NCI-H748 treated with DMSO at 0.1 percent for 48 hours (cell line): ENCODE measurements at places on chromosomes 3 and 15.

DNA sequence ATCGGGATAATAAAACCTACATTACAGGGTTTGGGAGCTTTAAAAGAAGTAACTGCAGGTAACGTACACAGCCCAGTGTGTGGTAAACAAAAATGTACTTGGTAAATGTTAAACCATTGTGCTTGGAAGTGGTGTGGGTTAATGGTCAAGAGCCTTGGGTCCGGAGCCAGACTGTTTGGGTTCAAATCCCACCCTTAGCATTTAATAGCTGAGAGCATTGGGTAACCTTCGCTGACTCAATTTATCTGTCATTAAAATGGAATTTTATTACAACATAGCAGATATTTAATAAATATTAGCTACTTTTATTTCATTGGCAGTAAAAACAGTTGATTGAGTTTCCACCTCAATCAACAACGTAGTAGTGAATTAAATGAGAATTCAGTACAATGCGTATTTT is 1.5 kb downstream of the FSTL1 start:
- DNase-seq = no peak

GRCh38 chr3:174330303-174330702 is 528.8 kb upstream of the NAALADL2 start:
- DNase-seq = no peak

DNA sequence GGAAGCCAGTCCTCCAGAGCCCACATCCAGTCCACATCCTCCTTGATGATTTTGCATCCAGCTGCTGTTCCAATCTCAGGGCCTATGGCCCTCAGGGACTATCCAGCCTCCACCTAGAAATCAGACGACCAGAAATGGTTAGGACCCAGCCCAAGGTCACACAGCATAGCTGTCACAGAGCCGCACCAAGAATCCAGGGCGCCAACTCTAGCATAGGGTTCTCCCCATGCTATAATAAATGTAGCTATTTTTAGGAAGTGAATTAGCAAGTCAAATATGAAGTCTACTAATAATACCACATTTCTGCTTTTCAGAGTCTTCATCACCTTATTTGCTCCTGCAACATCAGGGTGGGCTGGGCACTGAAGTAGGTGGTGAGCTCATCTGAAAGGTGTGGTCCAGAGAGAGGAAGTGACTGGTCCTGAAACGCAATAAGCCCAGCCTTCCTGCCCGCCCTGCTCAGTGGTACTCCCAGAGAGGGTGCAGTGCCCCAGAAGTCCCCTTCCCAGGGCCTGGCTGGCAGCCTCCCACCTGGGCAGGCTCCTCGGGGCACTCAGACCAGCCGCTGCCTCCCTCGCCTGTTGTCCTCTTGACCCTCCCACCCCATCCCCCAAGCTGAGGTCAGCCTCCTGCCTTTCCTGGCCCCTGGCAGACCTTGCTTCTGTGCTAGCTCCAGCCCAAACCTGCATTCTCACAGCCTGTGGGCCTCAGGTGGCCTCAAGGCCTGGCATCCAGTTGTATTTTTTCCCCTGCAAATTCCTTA is 17.6 kb upstream of the CYP11A1 start:
- no peak for DNase-seq

GRCh38 chr3:107085261-107085660 is 292.0 kb upstream of the CCDC54 start:
- DNase-seq = no peak

- DNase-seq = no peak
These were observed 22.9 kb downstream of the DAG1 start for GRCh38 chr3:49492969-49493368.

- DNase-seq = no peak
These were observed 4.7 kb downstream of the ZBTB47 start for GRCh38 chr3:42658091-42658770.

- DNase-seq = no peak
These were observed 10.3 kb downstream of the U2SURP start for GRCh38 chr3:143011705-143012104.

GRCh38 chr3:47612178-47612577 is 33.5 kb upstream of the CSPG5 start:
- DNase-seq = no peak

- DNase-seq = no peak
These were observed 227.5 kb downstream of the MAGI1 start for GRCh38 chr3:65811086-65811761.

GRCh38 chr3:187946163-187946691 is 201.0 kb upstream of the BCL6 start:
- DNase-seq = no peak

GRCh38 chr15:91790836-91791235 is 62.7 kb upstream of the SLCO3A1 start:
- DNase-seq = no peak

GRCh38 chr3:74122281-74122680 is 492.2 kb downstream of the CNTN3 start:
- no peak for DNase-seq

DNA sequence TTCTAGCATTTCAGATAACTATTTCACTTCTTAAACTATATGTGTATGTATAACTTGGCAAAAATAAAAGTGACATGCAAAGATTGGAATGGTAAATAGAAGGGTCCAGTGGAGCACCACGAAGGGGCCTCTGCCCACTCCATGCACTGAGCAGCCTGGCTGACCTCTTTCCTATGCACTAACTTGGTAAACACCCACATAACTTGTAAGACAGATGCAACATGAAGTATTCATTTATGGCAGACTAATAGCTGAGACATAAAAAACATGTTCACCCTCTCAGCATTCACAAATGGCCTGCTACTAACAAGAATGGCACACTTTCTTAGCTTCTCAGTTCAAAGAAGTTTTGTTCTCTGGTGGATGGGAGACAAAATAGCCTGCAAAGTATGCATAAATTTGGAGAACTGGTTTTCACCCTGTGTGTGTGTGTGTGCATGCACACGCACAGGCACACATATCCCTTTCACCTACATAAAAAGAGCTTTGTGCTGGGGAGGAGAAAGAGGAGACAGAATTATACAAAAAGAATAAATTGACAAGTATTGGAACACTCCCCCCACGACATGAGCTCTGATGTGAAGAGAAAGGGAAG is 26.5 kb upstream of the RYK start:
- no peak for DNase-seq

GRCh38 chr15:66864871-66865281 is 162.8 kb downstream of the SMAD6 start:
- no peak for DNase-seq

GRCh38 chr3:112685956-112686799 is 45.2 kb upstream of the CCDC80 start:
- no peak for DNase-seq

DNA sequence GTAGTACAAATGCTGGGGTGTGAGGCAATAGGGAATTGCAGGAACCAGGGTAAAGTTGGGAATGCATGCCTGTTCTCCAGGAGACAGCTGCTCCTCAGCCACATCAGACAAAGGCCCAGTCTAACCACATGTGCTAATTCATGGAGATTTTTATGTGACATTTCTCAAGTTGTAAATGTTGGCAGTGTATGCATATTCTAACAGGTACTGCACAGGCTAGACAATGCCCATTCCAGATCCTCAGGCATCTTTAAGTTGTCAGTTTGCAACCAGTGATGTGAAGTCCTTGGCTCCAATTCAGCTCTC is 84.9 kb downstream of the EEFSEC start:
- no peak for DNase-seq

DNA sequence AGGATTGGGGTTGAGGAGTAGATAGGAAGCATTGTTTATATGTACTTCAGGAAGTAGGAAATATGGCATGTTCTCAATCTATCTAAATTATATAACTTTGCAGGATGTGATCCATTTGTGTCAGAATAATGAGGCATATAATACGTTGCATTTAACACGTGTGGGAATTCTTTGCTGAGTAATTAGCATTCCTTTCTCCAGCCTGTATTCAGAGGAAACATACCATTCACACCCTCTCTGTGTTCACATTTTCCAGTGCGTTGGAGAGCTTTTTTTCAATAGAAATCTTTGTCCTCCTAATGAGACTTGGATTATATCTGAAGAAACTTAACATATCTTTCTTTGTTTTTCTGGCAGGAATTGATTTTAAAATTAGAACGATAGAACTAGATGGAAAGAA is 33.0 kb upstream of the APH1B start:
- no peak for DNase-seq

- DNase-seq = no peak
These were observed 152.0 kb downstream of the TLE3 start for GRCh38 chr15:69945729-69946128.

DNA sequence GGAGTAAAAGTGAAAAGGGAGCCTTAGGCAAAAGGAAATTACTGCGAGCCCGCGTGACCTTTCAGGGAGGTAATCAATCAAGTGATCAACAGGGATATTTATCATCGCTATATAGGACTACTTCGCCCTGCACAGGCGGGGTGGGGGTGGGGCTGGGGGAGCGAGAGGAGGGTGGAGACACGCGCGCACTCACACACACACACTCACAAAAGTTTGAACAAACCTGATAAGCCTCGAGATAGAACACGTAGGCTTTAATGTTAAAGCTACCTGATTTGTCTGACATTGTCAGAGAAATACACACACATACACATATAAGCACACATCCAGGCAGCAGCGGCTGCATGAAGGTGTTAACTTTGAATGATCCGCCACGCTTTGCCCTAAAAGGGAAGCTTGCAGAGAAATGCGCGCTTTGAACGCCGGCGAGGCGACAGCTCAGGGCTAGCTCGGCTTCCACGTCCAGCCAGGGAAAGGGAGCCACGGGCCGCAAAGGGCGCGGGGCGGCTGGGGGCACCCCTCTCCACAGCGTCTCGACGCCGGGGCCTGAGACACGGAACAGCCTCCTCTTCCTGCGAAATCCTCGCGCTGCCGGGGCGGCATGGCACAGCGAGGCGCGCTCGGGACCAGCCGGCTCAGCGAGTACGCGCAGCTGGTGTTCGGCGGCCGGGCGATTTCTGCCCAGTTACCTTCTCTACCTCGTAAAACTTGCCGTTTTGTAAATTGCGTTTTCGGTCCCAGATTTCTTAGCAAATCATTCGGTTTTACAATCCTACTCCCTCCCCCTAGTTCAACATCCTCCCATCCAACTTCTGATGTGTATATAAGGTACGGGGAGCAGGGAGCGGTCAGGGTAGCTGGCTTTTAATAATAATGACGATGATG is 4.8 kb upstream of the MECOM start:
- peak; percentile 20 for DNase-seq

DNA sequence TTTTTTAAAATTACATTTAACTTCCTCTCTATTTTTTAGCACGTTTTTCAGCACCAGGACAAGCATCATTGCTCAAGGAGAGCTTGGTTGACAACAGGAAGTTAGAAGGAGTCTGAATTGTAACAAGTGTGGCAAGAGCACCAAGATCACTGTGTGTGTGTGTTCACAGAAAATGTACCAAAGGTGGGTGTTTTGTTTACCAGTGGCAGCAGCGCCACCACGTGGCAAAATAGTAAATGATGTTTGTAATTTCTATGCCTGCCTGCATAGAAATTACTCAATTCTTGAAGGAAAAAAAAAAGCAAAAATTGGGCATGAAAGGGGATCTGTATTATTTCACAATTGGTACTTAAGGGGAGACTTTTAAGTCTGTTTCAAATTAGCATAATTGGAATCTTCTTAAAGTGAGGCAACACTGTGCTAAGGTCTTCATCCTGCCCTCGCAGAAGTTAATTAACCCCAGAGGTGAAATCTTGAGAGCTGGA is 7.4 kb upstream of the U2SURP start:
- no peak for DNase-seq

DNA sequence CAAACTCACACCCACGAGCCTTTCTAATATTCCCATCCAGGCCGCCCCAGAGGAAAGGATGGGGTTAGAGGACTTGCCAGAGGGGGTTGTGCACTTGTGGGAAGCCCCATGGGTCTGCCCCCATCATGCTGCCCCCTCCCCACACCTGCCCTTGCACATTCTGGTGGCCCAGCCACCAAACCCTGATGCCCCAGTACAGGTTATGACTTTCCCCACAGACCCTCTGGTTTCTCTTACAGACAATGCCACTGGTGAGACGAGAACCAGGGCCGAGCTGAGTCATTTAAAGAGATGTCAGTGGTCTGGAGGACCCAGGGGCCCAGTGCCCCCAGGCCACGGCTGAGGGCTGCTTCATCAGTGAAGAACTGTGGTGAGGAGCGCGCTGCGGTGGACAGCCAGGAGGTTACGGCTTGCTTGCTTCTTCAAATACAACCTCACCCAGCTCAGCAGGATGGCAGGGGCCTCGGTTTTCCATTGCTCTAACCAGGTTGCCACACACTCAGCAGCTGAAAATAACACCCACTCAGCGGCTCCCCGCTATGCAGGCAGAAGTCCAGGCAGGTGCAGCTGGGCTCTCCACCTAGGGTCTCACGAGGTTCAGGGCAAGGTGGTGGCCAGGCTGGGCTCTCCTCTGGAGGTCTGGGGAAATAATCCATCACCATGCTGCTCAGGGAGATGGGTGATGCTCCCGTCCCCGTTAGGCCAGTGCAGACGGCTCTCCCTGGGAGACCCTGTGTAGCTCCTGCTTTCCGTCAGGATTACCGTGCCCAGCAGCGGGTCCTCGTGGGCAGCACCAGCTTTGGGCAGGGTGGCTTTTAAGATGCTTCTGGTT is 13.8 kb upstream of the SNRPA1 start:
- DNase-seq = no peak

DNA sequence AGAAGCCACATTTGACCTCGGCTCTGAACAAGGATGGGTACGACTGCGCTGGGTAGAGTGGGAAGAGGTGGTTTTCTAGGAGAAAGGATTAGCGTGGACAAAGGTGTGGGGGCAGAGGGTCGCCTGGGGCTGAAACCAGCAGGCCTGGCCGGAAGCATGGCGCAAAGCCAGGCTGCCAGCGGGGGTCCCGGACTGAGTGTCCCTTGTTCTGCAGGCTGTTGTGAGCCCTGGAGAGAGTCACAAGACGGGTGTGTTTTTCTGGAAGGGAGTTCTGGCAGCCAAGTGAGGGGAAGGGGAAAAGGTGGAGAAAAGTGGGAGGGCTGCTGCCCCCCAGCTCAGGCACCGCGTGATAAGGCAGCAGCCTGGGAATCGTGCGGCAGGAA is 98.5 kb upstream of the MEF2A start:
- no peak for DNase-seq

DNA sequence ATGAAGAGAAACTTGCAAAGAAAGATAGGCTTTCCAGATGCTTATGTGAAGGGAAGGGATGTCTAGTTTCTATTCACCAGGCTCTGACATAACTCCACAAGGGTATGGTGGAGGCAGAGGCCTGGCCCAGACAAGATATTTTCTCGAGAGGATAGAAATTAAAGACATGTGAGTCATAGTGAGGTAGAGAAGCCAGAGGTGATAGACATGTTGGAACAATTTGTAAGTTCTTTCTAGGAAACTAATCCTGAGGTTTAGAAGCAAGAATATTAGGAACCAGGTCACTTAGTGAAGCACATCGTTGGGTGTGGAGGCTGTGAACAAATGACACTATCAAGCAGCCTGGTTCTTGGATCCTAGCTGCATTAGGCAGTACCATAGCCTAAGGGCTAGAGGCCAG is 176.9 kb downstream of the BBX start:
- no peak for DNase-seq
